ENCODE measurements at places on chromosomes 16 and 17.

DNA sequence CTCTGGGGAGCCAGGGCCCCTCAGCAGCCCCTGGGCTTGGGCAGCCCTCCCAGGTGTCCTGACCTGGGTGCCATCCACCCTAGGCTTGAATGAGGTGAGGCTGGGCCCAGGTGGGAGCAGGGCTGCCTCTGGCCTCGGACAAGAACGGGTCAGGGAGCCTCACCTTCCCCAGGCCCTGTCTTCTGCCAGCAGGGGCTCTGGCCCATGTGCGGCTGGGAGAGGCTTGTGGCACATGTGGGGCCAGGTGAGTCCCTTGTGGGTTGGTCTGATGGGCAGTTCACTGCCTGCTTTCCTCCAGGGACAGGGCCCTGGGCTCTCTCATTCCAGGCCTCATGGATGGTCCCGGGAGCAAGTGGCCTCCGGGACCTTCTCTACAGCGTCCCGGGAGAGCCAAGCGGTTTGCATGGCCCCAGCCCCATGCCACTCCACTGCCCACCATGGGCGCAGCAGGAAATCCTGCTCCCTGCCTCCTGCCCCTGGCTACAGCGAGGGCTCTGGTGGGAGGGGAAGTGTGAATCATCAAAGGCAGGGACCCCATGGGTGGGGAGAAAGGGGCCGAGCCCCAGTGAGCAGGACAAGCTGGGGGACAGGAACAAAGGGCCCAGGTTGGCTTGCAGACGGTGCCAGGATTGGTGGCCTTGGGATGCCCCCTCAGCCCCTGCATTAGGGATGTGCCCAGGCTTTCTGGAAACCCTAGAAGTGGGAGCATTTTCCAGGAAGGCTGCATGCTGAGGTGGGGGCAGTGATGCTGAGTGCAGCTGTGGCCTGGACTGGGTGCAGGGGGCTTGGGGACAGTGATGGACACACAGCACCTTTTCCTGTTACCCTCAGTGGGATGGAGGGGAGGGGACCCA is 12.2 kb downstream of the VASN start:
- no peak for DNase-seq

DNA sequence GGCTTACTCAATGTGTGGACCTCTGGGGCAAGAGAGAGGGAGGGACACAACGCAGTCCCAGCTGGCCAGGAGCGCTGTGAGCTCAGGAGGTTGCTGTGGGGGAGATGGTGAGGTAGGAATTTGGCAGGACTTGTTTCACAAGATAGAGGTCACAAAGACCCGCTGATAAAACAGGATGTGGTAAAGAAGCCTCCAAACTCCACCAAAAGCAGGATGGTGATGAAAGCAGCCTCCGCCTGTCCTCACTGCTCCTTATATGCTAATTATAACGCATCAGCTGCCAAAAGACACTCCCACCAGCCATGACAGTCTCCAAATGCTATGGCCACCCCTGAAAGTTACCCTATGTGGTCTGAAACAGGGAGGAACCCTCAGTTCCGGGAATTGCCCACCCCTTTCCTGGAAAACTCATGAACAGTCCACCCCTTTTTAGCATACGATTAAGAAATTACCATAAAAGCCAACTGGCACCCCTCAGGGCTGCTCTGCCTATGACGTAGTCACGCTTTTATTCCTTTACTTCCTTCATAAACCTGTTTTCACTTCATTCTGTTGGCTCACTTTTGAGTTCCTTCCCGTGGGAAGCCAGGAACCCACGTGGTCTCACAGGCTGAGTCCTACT is 5.3 kb upstream of the EIF4A3 start:
- no peak for DNase-seq

- DNase-seq, result peak; percentile 12
Observed at GRCh38 chr17:80204626-80205468, 15.3 kb downstream of the SGSH start.

- no peak for DNase-seq
Observed at GRCh38 chr17:77315551-77316190, 174.9 kb downstream of the SEC14L1 start.

DNA sequence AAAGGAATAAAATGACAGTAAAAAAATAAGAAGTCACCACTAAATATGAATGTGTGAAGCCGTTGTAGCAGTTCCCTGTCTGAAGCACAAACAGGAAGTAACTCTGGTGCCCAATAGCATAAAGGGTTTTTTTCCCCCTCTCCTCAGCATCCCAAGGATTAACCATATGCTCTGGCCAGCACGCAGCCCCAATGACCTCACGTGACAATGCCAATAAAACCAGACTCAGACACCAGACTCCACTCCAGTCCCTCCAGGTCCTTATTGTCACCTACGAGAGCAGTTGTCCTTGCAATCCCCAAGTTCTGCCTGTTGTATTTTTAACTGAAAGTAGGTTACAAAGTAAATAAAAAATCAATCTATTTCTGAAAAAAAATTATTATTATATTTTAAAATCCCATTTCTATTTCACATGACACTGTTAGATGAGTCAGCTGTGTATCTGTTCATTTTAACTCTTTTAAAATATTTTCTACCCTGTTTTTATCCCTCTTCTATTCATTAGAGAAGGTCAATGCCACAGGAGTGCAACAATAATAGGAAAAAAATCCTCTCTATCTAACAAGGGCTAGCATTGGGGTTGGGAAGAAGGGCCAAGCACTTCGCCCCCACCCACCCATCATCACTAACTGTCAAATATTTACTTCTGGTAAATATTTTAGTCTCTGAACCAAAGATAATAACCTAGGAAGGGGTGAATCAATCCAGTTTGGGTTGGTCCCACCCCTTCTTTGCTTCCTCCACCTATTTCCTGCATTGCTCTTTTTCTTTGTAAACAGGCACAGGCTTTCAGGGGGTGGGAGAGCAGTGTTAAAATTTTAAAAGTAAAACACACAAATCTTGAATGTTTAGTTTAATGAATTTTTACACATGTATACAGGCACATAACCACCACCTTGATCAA is 6.6 kb downstream of the PRAC1 start:
- peak; percentile 72 for DNase-seq
